Upper lobe of right lung (tissue), 1 donor: ENCODE measurements at places on chromosomes 6 and 20. TPM values are rescaled to one million over a fixed set of nuclear protein-coding genes. Genes with fewer than 3 reads are reported as not detected.

DNA sequence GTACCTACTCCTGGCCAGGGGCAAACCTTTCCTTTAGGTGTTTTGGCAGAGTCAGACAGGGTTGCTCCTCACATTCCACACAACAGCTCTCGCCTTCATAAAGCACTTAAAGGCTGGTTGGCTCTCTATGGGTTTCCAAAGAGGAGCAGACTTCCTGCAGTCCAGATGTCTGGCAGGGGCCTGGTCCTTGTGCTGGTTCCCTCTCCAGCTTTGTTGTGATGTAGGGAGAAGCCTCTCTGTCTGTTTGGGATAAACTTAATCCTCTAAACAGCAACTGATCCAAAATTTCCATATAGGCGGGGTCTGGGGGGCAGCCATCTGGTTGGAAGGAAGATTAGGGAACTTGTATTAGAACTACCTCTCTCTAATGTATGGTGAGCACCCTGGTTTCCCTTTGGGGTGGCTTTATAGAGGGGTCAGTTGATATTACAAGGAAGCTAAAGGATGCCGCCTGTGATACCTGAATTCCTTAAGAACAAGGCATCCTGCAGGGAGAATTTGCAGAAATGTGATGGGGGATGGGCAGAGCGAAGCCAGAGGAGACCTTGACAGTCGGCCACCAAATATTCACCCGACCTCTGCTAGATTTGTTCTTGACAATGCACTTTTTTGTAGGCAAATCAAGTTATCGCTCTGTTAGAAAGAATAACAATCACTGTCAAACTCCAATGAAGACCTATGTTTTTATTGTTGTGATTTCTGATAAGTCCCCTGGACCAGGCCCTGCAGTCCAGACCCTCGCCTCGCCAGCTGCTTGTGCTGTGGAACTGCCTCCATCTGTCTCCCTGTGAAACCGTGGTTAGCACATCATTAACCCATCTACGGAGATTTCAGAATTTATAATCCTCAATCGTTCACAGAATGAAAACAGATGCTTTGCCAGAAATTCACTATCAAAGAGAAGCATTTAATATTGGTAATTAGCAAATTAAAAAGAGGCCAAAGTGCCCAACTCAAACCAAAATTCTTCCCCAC, 94.0 kb upstream of the RALGAPA2 start:
- DNase-seq = no peak

DNA sequence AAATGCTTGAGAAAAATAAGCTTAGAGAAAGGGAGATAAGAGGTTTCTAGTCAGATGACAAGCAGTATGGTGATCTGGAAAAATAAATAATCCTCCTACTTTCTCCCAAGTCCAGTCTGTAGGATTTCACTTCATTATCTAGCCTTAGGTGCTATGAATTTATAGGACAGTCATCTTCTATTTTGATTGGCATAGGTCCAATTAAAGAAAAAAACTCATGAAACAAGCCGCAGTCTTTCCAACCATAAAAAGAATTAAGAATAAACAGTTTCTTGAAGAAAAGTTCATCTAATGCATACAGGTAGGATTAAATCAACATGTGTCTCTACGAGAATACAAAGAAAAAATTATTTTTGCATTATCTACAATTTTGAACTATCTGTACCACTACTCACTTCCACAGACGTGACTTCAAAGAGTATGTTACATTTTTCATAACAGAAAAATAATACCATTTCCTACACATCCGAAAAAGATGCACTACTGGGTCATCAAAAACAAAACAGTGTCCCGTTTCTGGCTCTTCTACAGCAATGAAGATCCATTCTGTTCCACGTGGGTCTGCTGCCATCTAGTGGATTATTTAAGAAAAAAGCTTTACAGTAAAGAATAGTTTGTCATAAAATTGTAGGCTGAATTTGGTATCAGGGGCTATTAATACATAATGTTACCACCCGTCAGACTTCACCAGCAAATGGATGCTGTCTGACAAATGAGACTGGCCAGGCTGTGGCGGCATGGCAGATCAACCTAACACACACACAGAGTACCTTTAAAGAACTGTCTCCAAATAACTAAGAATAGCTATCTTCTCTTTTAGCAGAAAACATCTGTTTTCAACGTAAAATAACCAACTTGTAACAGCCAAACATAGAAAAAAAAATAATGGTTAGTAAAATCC, 28.9 kb downstream of the STX7 start:
- DNase-seq = no peak

GRCh38 chr6:3698021-3698420, 53.5 kb downstream of the PXDC1 start:
- DNase-seq = no peak

- no peak for DNase-seq
Measured at GRCh38 chr6:10555625-10556309, 34.6 kb downstream of the GCNT2 start.

The B3GAT2 gene
- not detected for total RNA-seq

The TUBB2B gene
- 0.46 TPM for total RNA-seq

DNA sequence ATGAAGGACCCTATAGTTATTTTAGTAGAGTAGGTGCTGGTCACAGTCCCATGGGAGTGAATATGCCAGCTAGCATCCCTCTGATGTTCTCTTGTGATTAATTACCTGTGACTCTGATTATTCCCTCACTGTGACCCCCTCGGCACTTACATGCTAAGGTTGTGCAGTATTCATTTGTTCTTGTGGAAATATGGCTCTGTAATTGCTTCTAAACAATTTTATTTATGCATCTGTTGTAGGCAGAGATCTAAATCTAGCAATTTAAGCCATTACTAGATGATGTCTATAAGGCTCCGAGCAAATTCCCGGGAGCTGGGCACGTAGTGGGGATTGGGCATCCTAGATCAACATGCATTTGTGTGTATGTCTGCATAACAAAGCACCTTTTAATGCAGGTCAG, 961.7 kb downstream of the KIF16B start:
- no peak for DNase-seq

DNA sequence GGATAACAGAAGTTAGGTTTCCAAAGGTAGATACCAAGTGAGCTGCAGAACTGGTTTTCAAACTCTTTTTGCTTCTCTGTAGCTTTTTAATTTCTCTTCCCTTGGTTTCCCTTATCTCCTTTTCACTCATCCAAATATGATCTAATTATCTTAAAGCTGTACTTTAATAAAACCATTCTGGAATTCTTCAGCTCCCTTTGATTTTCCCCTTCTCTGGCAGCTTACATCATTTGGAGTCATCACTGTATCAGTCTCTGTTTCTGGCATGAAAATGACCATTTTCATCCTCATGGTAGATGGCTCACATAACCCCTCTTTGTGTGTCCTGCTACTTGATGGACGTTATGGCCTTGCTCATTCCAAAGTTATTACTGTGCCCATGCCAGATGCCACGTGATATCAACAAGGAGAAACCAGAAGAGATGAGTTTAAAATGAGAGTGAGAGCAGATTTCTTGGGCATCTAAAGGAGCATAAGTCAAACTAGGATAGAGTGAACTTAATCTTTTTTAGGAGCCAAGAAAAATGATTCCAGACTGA, 620.2 kb downstream of the QKI start:
- no peak for DNase-seq

- DNase-seq = no peak
Measured at GRCh38 chr6:130223508-130223907, 757 bp upstream of the SAMD3 start.

DNA sequence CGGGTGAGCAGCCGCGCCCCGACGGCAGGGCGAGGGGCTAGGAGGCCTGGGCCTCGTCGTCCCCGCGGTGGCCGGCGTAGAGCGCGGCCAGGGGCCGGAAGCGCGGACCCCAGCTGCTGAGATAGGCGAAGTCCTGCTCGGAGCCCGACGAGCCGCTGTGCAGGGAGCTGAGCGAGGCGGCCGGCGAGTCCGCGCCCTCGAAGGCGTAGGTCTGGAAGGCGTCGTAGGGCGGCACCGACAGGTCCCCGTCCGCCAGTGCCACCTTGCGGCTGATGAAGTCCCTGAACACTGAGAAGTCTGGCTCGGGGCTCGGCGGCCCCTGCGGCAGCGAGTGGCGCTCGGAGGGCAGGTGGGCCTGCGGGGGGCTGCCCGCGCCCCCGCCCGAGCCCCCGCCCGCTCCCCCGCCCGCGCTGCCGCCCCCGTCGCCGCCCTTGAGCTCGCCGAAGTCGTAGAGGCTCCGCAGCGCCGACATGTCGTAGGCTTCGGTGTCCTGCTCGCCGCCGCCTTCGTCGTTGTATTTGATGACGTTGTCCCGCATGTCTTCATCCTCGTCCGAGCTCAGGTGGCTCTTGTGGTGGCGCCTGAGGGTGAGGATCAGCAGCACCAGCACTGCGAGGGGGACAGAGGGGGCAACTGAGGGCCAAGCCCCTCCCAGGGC, 56.5 kb downstream of the CD40 start:
- DNase-seq = peak; percentile 85

The ZSCAN12 gene
- total RNA-seq = 5.6 TPM

- no peak for DNase-seq
Measured at GRCh38 chr6:6392214-6393068, 72.0 kb upstream of the F13A1 start.

- DNase-seq = no peak
Measured at GRCh38 chr6:5518936-5519491, 257.7 kb downstream of the FARS2 start.

GRCh38 chr6:36141961-36142360, 11.6 kb downstream of the MAPK13 start:
- no peak for DNase-seq

DNA sequence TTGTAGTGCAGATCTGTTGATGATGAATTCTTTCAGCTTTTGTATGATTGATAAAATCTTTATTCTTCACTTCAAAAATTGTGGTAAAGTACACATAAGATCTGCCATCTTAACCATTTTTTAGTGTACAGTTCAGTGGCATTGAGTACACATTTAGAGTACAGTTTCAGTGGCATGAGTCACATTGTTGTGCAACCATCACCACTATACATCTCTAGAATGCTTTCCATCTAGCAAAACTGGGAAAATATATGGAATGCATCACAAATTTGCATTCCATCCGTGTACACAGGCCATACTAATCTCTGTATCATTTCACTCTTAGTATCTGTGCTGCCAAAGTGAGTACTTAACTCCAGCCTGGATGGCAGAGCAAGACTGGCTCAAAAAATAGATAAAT, 28.7 kb downstream of the SIRPD start:
- DNase-seq = no peak

GRCh38 chr6:32167761-32168262, 3.4 kb downstream of the EGFL8 start:
- no peak for DNase-seq

The SPACA1 gene
- not detected for total RNA-seq

The OR2W1 gene
- total RNA-seq = not detected

The DEFB115 gene
- total RNA-seq = not detected
